Cortex of kidney (tissue), 1 donor: ENCODE measurements at places on chromosomes 5 and 9.

DNA sequence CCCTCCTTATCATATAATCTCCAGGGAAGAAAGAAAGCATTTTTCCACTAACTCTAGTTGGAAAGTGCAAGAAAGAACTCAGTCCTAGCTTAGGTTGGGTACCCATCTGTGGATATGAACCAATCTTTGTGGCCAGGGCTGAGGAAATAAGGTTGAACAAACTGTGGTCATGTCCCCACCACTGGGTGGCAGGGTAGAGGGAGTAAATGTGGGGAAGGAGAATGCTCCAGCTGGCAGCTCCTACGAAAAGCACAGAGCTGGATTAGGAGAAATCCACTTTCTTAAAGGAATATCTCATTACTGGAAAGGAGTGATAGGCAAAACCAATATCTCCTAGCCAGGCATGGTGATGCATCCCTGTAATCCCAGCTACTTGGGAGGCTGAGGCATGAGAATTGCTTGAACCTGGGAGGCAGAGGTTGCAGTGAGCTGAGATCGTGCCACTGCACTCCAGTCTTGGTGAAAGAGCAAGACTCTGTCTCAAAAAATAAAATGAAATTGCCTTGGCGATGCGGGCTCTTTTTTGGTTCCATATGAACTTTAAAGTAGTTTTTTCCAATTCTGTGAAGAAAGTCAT lies 175.1 kb downstream of the CCDC192 start:
- DNase-seq: no peak

GRCh38 chr9:92942688-92943616 lies 4.4 kb upstream of the FGD3 start:
- no peak for DNase-seq

DNA sequence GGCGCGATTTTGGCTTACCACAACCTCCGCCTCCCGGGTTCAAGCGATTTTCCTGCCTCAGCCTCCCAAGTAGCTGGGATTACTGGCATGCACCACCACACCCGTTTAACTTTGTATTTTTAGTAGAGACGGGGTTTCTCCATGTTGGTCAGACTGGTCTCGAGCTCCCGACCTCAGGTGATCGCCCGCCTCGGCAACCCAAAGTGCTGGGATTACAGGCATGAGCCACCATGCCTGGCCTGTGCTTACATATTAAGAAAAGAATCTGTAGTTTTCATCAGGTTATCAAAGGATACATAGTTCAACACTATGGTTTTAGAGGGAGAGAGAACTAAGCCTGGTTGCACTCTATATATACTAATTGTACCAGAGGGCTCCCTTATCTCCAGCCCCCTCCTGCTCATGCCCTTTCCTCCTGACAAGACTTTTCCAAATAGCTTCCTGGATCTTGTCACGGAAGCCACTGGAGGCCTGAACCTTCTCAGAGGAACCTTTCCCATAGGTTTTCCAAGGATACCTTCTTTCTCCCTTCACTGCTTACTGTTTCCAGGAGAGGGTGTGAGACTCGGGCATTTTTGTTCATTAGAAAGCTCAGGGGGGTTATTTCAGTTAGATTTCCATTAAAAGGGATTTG lies 53.1 kb downstream of the SLC44A1 start:
- DNase-seq: no peak

- no peak for DNase-seq
Measured at GRCh38 chr5:121731377-121731776, 120.3 kb upstream of the FTMT start.

DNA sequence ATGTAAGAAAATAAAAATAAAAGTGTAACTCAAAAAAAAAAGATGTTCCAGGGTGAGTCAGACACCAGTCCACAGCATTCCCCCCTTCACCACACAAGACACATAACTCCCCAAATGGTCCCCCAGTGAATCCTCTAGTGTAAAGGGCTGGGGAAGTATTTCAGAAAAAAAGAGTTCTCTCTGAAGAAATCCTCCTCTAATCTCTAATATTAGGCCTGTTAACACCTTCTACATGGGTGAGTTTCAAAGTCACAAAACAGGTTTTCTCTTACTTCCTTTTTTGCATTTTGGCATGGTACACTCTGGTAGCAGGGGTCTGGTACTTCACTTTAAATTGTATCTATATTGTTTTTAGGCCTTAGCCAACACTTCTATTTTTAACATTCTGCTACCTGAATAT lies 28.2 kb downstream of the RNF145 start:
- DNase-seq: no peak

GRCh38 chr5:80713631-80714030 lies 58.8 kb upstream of the DHFR start:
- DNase-seq: no peak

DNA sequence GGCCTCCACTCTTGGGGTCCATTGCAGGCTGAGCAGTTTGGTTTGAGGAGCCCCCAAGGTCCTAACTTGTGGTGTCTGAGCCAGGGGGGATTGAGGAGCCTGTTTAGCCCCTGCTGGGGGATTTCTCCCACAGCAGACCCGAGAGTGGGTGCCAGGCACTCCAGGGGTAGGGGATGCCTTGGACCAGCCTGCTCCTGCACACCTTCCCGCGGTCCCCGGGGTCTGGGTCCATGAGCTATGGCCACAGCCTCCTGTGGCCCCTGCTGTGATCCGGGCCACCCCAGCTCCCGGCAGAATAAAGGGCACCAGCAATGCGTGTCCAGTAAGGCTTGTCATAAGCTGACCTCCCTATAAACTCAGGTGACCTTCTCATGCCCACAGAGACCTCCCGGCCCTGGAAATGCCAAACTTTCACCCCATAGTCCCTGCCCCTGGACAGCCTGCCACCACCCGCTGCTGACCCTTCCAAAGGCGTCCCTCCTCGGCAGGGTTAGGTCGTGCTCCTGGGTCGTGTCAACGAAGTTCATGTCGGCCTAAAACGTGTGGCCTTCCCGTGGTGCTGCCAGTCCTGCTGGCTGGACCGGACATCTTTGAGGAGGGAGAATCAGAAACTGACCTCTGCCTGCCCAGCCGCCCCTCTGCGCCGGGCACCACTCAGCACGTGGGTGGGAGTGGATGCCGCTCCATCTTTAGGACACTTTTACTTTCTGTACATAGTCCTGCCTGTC lies 137.6 kb downstream of the MRPL36 start:
- DNase-seq: no peak

- DNase-seq: no peak
Measured at GRCh38 chr5:51821697-51822096, 438.4 kb downstream of the ISL1 start.

- no peak for DNase-seq
Measured at GRCh38 chr9:71368157-71368556, 246.7 kb upstream of the TRPM3 start.

GRCh38 chr9:131039129-131039954 lies 30.4 kb downstream of the LAMC3 start:
- no peak for DNase-seq

DNA sequence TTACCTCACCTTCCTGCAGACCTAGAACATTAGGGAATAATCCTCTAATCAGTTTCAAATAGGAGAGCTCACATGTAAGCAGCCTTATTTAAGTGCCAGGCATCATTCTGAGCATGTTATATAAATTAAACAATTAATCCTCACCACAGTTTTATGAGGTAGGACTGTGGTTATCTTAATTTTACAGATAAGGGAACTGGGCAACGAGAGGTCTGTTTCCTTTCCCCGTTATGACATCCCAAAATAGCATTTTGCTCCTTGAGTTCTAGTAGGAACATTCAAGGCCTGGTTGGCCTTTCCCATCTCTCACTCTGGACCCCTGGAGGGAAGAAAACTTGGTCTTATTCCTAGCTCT lies 19.1 kb upstream of the IFNB1 start:
- no peak for DNase-seq

GRCh38 chr9:68538200-68538599 lies 2.5 kb downstream of the TMEM252 start:
- no peak for DNase-seq

GRCh38 chr5:179354305-179354882 lies 9.1 kb upstream of the ADAMTS2 start:
- DNase-seq: no peak

- no peak for DNase-seq
Measured at GRCh38 chr5:107809201-107810034, 138.7 kb upstream of the EFNA5 start.

DNA sequence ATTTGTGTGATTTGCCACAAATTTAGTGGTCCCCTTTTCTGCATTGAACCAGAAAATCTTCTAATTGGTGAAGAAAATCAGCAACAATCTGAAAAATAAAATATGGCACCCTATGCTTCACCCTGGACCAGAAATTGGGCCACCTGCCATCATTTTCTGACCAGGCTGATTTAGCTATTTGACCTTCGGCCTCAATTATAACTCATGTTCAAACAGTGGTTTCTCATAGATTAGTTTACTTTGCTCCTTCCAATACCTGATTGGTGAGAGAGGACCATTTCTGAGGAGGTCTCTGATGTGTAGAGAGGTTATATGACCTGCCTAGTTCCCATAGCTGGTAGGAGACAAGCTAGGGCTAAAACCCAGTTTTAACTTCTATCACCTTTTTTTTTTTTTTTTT lies 59.0 kb downstream of the PTTG1 start:
- DNase-seq: no peak

DNA sequence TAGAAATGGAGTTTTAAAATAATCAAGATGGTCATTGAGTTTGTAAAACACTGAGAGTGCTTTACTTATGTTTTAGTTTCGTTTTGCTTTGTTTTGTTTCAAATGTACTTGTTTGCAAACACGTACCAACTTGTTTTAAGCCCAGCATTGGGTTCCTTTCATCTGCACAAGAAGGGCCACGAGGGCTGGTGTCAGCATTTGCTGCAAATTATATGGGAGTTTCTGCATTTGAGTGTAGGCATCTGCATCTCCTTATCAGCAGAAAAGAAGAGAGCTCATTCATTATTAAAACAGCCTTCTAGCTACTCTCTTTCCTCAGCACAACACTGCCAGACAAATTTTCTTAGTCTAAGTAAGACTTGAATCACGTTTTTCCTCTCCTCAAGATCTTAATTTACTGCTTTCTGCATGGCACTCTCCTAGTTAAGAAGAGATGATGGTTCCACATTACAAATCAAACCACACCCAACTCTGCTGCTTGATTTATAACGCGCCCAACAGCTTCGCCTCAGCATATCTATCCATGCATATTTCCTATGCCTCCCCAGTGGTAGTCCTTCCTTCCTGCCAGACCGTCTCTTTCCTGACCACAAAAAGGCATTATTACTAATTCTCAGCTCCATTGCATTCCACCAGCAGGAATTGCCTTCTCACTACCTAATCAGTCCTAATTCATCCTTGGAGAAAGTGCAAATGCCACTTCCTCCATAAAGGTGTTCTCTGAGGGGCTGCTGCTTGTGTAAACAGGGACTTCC lies 95.2 kb upstream of the CAST start:
- DNase-seq: no peak

DNA sequence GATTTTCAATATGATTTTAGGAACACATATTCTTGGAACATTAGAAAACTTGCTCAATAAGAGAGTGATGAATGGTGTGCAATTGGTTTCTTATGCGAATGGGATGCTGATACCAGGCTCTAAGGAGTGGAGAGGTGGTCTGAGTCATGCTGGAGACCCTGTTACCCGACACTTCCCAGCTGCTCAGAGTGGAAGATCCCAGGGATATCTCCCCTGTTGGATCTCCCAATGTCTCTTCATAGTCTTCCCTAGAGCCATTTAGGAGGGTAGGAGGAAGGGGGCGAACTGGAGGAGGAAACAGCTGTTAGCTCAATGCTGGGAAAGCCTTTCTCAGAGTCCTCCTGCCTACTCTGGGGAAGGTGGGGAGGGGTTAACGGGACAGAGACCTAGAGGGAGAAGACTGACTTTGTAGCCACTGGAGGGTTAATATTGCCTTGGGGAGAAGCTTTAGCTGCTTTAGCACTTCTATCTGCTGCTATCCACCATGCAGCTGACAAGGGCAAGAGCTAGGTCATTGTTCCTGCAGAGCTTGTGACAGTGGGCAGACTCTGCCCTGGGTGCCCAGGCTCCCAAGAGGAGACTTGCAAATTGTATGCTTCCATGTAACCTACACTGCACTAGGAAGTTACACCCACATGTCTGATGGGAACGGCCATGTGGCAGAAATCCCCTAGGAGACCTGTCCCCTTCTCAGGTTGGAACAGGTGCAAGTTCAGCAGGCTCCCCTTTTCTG lies 301.0 kb downstream of the GADD45G start:
- no peak for DNase-seq

DNA sequence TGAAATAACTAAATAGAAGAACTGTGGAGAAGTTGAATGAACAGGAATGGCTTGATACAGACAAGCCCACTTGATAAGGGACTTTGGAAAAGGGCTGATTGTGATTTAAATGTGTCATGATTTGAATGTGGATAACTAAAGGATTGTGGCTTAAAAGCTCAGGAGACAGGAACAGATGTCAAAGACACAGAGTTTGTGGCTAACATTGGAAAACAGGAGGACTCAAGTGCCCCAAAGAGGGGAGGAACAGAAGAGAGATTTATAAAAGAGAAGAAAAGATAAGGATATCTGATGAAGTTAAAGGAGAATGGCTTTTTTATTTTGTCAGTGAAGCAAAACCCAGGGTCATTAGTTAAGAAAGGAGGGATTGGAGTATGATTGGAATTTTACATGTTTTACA lies 124.2 kb upstream of the TRPM3 start:
- no peak for DNase-seq
